ENCODE measurements at places on chromosomes 1 and 21. TPM values are rescaled to one million over a fixed set of nuclear protein-coding genes. Genes with fewer than 3 reads are reported as not detected.

Gene CYP4A11
- total RNA-seq: not detected

Gene MATN1
- total RNA-seq: 0.46 TPM

Gene IRF6
- 0.88 TPM for total RNA-seq

Gene TMPRSS15
- total RNA-seq: not detected

Gene ACOT11
- 16.2 TPM for total RNA-seq

Gene CXADR
- total RNA-seq: 24.1 TPM

Gene FNDC10
- not detected for total RNA-seq

Gene KIF26B
- 0.27 TPM for total RNA-seq

Gene PCAT6
- not detected for total RNA-seq

Gene PRKCZ
- total RNA-seq: 1.0 TPM

Gene EIF4G3
- total RNA-seq: 24.1 TPM

Gene TNNT2
- total RNA-seq: not detected

GRCh38 chr1:230424391-230425251 is 1.5 kb downstream of the PGBD5 start:
- H3K4me1 ChIP-seq: no peaks in the 10 kb centered on the region
- DNase-seq: no peak
- no peak overlapping the region for H3K27ac ChIP-seq

GRCh38 chr1:104156738-104157137 is 407.0 kb downstream of the AMY1C start:
- no peak for DNase-seq
- H3K36me3 ChIP-seq: no peaks in the 10 kb centered on the region
- H3K27ac ChIP-seq: no peak overlapping the region
- no peak overlapping the region for H3K4me3 ChIP-seq
- no peaks in the 10 kb centered on the region for H3K27me3 ChIP-seq

DNA sequence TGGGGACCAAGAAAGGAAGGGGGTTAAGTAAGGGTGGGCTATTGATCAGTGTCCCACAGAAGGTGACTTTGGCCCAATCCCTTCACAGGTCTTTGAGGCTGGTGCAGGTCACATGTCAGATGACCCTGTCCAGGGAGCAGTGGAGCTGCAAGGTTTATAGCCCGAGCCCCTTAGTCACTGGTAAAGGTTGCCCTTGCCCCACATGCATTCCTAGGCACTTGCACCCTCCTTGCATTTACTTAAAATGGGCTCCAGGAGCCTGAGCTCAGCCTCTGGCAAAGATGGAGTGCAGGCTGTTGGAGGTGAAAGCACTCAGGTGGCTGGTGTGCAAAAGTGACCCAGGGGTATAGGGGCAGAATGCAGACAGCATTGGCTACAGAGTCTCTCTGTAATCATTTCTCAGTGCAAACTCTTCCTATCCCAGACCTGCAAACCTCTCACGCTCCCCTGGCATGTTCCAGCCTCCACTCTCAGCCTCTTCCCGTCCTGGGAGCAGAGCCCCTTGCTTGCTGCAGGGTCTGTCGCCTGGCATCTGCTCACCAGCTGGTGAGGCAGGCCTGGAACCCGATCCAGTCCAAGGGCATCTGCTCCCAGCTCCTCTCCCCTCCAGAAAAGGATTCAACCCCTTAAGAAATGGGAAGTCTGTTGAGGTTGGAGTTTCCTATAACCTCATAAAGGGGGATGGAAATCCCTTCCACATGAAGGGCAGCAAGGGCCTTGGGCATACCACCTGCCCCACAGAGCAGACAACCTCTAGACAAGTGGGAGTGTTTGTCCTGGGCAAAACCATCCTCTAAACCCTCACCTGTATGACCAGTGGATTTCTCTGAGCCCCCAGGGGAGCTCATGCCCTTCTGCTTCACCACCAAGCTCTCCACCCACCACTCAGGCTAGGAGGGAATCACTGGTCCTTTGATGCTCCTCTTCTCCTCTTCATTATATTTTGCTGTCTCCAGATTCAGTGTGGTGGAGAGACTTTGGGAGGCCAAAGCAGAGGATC is 23.1 kb upstream of the PTPRF start:
- H3K27ac ChIP-seq: no peak overlapping the region
- no peaks in the 10 kb centered on the region for H3K36me3 ChIP-seq
- DNase-seq: no peak

DNA sequence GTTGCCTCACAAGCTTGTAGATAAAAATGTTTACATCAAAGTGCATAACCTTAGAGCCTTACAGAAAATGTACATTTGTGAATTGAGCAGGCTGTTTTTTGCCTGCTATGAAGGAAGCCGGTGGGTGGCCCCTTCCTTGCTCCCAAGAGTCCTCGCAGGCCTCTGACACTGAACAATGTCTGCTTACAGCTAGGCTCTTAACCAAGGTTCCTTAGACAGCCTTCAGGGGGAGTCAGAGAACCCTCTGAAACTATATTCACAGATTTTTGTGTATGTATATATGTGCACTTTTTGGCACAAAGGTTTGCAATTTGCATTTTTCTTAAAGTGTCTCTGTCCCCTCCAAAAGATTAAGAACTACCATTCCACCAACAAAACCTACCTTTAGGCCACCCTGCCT is 282.6 kb downstream of the BARHL2 start:
- no peaks in the 10 kb centered on the region for H3K36me3 ChIP-seq
- H3K4me3 ChIP-seq: no peak overlapping the region
- no peak overlapping the region for H3K27ac ChIP-seq

- no peak within 1 kb of the TSS for H3K4me3 ChIP-seq
- H3K36me3 ChIP-seq: no peaks in the 10 kb centered on the region
- no peak for DNase-seq
- peak within 1 kb of the TSS; percentile 25 for H3K27ac ChIP-seq
- H3K4me1 ChIP-seq: no peaks in the 10 kb centered on the region
- no peaks in the 10 kb centered on the region for H3K27me3 ChIP-seq
Measured at GRCh38 chr1:84143796-84144565, at the start of gene PRKACB. TSS of gene PRKACB (plus strand) at chr1:84144271. CDS start at chr1:84144362, 91 bp downstream.

- peak overlapping the region; percentile 78 for H3K4me3 ChIP-seq
- DNase-seq: no peak
- H3K27ac ChIP-seq: peak overlapping the region; percentile 97
- H3K4me1 ChIP-seq: peaks cover 27% of the 10 kb centered on the region
Measured at GRCh38 chr1:207823531-207823879, 71.7 kb downstream of the CD46 start.

GRCh38 chr1:117054068-117054467 is 6.1 kb upstream of the TTF2 start:
- no peaks in the 10 kb centered on the region for H3K27me3 ChIP-seq
- DNase-seq: no peak
- H3K27ac ChIP-seq: no peak overlapping the region
- H3K4me3 ChIP-seq: no peak overlapping the region
- H3K36me3 ChIP-seq: no peaks in the 10 kb centered on the region
- no peaks in the 10 kb centered on the region for H3K4me1 ChIP-seq

DNA sequence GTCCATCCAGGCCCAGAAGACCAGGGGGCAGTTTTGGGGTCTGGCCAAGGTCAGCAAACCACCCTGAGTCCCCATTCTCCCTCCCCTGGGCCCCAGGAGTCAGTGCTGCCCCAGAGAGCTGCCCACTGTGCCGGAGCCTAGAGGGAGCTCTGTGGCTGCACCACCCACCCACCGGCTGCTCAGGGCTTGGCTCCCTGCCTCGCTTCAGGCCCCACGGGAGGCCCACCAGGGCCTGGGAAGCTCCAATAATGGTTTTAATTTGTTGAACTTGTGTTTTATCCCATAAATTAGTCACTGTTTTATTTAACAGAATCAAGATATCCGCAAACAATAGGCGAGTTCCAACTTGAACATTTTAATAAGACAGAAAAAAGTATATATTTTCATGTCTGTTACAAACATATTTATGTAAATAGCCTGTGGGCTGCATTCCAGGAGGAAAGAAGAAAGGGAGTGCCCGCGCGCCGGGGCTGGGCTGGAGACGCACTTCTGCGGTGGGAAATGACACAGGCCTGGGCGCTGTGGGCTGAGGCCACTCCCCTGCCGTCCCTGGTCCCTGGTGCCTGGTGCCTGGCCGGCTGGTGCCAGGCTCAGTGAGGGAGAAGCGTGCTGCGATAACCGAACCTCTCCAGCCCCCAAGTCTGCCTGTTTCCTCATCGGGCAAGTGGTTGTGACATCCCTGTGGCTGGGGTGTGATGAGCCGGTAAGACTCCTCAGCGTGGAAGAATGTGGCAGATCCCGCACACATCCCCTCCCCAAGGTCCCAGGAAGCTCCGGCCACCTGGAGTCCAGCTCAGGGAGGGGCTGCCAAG is 160.5 kb downstream of the PEX14 start:
- H3K4me1 ChIP-seq: no peaks in the 10 kb centered on the region

GRCh38 chr1:203538726-203539125 is 44.8 kb downstream of the OPTC start:
- H3K27ac ChIP-seq: peak overlapping the region; percentile 86
- no peaks in the 10 kb centered on the region for H3K27me3 ChIP-seq
- H3K4me1 ChIP-seq: peaks cover 7% of the 10 kb centered on the region
- H3K36me3 ChIP-seq: no peaks in the 10 kb centered on the region
- no peak for DNase-seq

DNA sequence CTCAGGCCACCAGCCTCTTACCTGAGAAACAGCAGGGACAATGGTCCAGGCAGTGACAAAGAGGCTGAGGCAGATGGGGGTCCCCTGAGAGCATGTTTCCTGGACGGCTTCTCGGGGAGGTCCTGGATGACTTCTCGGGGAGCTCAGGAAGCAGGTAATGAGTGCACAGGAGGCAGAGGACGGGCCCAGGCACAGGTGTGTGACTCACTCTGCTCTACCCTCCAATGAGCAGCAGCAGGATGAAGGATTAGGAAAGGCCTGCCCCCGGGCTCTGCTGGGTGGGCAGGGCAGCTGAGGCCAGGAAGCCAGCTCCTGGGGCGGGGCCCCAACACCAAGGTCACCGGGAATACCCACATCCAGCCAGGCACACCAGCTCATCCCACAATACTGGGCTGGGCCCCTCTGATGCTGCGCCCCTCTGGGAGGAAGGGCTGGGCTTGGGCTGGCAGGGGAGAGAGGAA is 17.2 kb upstream of the PTAFR start:
- no peak overlapping the region for H3K4me3 ChIP-seq
- H3K4me1 ChIP-seq: no peaks in the 10 kb centered on the region
- H3K27me3 ChIP-seq: no peaks in the 10 kb centered on the region

- H3K27me3 ChIP-seq: no peaks in the 10 kb centered on the region
- no peak overlapping the region for H3K27ac ChIP-seq
- H3K4me3 ChIP-seq: no peak overlapping the region
- DNase-seq: no peak
- H3K4me1 ChIP-seq: no peaks in the 10 kb centered on the region
- H3K36me3 ChIP-seq: no peaks in the 10 kb centered on the region
Measured at GRCh38 chr21:43312751-43313169, 114.2 kb downstream of the SIK1 start.

- DNase-seq: no peak
- no peaks in the 10 kb centered on the region for H3K4me1 ChIP-seq
- no peak overlapping the region for H3K27ac ChIP-seq
- H3K4me3 ChIP-seq: no peak overlapping the region
- no peaks in the 10 kb centered on the region for H3K36me3 ChIP-seq
Measured at GRCh38 chr1:71561729-71562128, 480.9 kb upstream of the ZRANB2 start.

GRCh38 chr1:41341772-41342562 is 19.3 kb upstream of the FOXO6 start:
- no peaks in the 10 kb centered on the region for H3K36me3 ChIP-seq
- H3K27ac ChIP-seq: no peak overlapping the region
- no peak overlapping the region for H3K4me3 ChIP-seq
- no peaks in the 10 kb centered on the region for H3K4me1 ChIP-seq
- DNase-seq: no peak

DNA sequence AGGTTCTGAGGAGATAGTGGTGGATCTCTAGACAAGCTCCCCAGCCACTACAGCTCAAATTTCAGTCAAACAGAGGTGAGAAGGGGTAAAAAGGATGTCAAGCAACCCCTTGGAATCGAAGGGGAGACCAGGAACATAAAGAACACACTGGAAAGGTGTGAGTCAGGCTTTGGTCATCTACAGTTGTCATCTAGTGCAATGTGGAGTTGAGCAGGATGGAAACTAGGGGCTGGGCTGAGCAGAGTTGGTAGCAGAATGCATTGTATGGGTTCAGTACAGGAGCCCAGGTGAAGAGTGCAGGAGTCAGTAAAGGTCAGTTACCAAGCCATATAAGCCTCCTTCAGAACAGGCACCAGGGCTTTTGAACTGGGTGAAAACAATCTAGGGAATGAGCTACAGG is 52.7 kb upstream of the VAV3 start:
- H3K4me3 ChIP-seq: no peak overlapping the region
- H3K4me1 ChIP-seq: no peaks in the 10 kb centered on the region
- no peaks in the 10 kb centered on the region for H3K36me3 ChIP-seq
- H3K27ac ChIP-seq: no peak overlapping the region
- no peak for DNase-seq

GRCh38 chr21:41819236-41819855 is 52.5 kb upstream of the RIPK4 start:
- H3K4me1 ChIP-seq: no peaks in the 10 kb centered on the region
- DNase-seq: no peak
- no peak overlapping the region for H3K4me3 ChIP-seq
- H3K36me3 ChIP-seq: no peaks in the 10 kb centered on the region
- H3K27ac ChIP-seq: no peak overlapping the region

- no peaks in the 10 kb centered on the region for H3K27me3 ChIP-seq
- H3K4me3 ChIP-seq: no peak overlapping the region
- no peaks in the 10 kb centered on the region for H3K36me3 ChIP-seq
- DNase-seq: no peak
- H3K27ac ChIP-seq: no peak overlapping the region
- no peaks in the 10 kb centered on the region for H3K4me1 ChIP-seq
Measured at GRCh38 chr1:208357644-208358507, 113.7 kb upstream of the PLXNA2 start.

GRCh38 chr21:32282992-32283391 is 4.1 kb upstream of the MIS18A start:
- H3K36me3 ChIP-seq: no peaks in the 10 kb centered on the region
- no peak overlapping the region for H3K27ac ChIP-seq
- no peaks in the 10 kb centered on the region for H3K4me1 ChIP-seq
- DNase-seq: no peak
- no peaks in the 10 kb centered on the region for H3K27me3 ChIP-seq
- no peak overlapping the region for H3K4me3 ChIP-seq

DNA sequence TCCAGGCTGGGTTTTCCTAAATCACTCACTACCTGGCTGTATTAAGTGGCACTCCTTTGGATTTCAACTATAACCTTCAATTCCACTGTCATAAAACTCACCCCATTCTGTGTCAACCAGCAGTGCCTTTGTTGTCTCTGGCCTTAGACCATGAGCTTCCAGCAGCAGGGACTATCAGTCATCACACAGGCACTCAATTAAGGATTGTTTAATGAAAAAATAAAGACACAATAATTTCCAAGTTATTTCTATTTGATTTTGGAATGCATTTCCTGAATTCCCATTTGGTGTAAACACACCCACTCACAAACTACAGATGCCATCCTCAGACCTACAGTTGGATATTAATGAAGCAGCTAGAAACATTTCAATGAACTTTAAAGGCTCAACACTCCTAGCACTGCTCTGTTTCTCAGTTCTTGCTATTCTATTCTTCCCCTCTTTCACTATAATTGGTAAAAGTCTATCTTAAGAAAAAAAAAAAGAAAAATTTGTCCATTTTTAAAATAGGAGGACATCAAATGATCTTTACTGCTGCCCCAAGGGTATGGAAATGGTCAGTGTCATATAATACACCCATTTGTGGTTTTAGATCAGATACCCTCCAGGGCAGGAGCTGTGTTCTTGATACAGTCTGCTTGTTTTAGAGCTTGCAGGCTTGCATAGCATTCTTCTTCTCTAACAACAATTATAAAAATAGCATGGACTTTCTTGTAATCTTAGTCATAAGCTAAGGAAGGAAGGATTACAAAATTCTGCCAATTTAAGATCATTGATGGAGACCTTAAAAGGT is 156.4 kb downstream of the PTGER3 start:
- no peaks in the 10 kb centered on the region for H3K27me3 ChIP-seq
- no peaks in the 10 kb centered on the region for H3K4me1 ChIP-seq
- H3K27ac ChIP-seq: peak overlapping the region; percentile 17
- H3K4me3 ChIP-seq: no peak overlapping the region
- no peaks in the 10 kb centered on the region for H3K36me3 ChIP-seq

Data from uterus (tissue), 4 donors.